Vagina (tissue), 2 donors: ENCODE measurements at places on chromosomes 5 and 9. TPM values are rescaled to one million over a fixed set of nuclear protein-coding genes. Genes with fewer than 3 reads are reported as not detected.
A peak's percentile ranks its signal among the peaks of the same experiment; 100 is the strongest.

- no peaks in the 10 kb centered on the region for H3K4me1 ChIP-seq
- no peaks in the 10 kb centered on the region for H3K36me3 ChIP-seq
- no peak overlapping the region for H3K4me3 ChIP-seq
- no peak for DNase-seq
Measured at GRCh38 chr5:31867219-31867618, 228.3 kb downstream of the PDZD2 start.

DNA sequence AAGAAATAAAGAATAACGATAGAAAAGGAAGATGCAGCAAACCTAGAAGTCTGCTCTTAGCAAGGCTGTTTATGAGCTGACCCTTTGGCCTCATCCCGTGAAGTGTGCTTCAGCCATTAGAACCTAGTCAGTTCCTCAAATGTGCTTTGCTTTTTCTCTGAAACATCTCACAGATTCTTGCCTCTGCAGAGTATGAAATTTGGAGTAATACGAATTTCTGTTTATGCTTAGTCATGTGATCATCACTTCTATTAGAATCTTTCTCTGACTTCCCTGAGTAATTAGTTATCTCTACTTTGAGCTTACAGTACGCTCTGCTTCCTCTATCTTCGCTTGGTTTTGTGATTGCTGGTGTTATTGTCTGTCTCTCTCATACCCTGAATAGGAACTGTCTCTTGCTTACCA is 11.3 kb downstream of the CYSTM1 start:
- no peak overlapping the region for H3K4me3 ChIP-seq
- no peaks in the 10 kb centered on the region for H3K27me3 ChIP-seq
- peaks cover 18% of the 10 kb centered on the region for H3K4me1 ChIP-seq
- H3K27ac ChIP-seq = no peak overlapping the region
- DNase-seq = no peak

DNA sequence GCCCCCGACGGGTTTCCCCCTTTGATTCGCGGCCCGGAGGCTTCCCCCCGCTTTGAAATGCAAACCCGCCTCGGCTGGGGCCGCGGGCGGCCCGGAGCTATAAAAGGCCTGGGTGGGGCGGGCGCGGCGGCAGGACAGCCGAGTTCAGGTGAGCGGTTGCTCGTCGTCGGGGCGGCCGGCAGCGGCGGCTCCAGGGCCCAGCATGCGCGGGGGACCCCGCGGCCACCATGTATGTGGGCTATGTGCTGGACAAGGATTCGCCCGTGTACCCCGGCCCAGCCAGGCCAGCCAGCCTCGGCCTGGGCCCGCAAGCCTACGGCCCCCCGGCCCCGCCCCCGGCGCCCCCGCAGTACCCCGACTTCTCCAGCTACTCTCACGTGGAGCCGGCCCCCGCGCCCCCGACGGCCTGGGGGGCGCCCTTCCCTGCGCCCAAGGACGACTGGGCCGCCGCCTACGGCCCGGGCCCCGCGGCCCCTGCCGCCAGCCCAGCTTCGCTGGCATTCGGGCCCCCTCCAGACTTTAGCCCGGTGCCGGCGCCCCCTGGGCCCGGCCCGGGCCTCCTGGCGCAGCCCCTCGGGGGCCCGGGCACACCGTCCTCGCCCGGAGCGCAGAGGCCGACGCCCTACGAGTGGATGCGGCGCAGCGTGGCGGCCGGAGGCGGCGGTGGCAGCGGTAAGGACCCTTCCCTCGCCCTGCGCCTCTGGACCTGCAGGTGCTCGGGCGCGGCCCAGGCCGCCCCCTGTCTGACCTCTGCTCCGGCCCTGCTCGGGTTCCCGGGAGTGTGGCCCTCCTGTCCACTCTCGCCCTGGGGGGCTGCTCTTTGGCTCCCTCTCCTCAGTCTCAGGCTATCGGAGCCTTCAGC is at the start of gene CDX1:
Gene CDX1, plus strand, starts transcription at position 129 of the 862 bp plus-strand sequence. Its CDS starts 99 bp downstream, at position 228.
- H3K4me1 ChIP-seq = peaks cover 33% of the 10 kb centered on the region
- H3K27me3 ChIP-seq = no peaks in the 10 kb centered on the region
- H3K27ac ChIP-seq = peak within 1 kb of the TSS; percentile 83
- H3K4me3 ChIP-seq = no peak within 1 kb of the TSS
- DNase-seq = no peak

DNA sequence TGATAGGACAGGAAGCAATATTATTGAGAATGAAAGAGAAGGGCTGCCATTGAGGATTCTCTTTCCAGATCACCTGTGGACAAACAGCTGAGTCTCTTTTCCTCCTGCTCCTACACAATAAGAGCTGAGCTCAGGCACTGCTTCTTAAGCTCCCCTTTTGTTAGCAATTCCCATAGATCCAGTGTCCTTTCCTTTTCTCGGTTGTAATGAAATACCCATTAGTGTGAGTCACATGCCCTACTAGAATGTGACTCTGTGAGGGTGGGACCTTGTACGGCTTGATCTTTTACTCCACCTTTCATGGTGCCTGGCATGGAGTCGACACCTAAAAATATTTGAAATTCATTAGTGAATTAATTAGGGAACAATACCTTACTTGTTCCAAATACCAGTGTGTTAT is 269.2 kb downstream of the NR3C1 start:
- H3K4me3 ChIP-seq = no peak overlapping the region
- no peak for DNase-seq
- no peaks in the 10 kb centered on the region for H3K36me3 ChIP-seq
- peaks cover 13% of the 10 kb centered on the region for H3K4me1 ChIP-seq
- H3K27me3 ChIP-seq = no peaks in the 10 kb centered on the region

PLAC8L1 gene
- not detected for total RNA-seq

LRRTM2 gene
- 1.2 TPM for total RNA-seq
